Hair follicular keratinocyte (primary cell): ENCODE measurements at places on chromosomes 2 and 18. TPM values are rescaled to one million over a fixed set of nuclear protein-coding genes. Genes with fewer than 3 reads are reported as not detected.

Gene AGXT
- total RNA-seq, result not detected in 2 replicates

Gene DCC
- not detected in 2 replicates for total RNA-seq

Gene PID1
- 7.8 and 9.6 TPM in 2 replicates for total RNA-seq

Gene EFR3B
- 0.55 and 0.61 TPM in 2 replicates for total RNA-seq

Gene OXER1
- not detected in 2 replicates for total RNA-seq
